Heart right ventricle (tissue), 16 donors: ENCODE measurements at places on chromosomes 11 and 22. TPM values are rescaled to one million over a fixed set of nuclear protein-coding genes. Genes with fewer than 3 reads are reported as not detected.

DNA sequence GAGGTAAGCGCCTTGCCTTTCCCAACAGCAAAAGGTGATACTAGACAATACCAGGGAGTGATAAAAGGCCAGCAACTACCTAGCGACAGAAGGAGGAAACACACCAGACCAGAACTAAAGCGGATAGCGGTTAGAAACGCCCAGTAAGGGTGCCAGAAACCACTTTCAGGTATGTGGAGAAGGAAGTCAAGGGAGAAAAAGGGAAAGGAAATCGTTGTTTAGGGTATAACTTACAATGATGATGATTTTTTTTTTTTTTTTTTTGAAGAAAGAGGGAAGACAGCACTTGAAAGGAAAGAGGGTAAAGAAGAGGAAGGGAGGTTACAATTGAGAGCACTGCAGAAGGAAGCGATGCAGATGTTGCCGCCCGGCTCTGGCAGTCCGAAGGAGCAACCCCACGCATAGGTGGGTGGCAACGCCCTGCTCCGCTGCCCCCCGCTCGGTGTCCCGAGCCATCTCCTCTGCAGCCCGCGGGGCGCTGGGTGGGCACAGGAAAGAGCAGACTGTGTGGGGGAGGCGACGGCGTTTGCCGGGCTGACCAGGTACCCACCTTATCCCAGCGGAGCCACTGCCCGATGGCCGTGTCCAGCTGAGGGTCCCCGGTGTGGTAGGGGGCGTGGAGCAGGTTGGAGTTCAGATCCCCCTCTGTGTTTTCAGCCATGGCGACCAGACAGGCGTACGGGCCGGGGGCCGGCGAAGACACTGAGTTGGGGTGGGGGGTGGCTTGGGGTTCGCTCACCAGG, 561 bp downstream of the PGM2L1 start:
- H3K4me1 ChIP-seq, result peaks cover 13% of the 10 kb centered on the region
- peak overlapping the region; percentile 83 for H3K27ac ChIP-seq
- no peaks in the 10 kb centered on the region for H3K36me3 ChIP-seq
- no peak for DNase-seq

GRCh38 chr22:22366537-22366936, 122.0 kb downstream of the VPREB1 start:
- no peaks in the 10 kb centered on the region for H3K4me1 ChIP-seq
- no peak for DNase-seq
- no peak overlapping the region for H3K4me3 ChIP-seq
- H3K27me3 ChIP-seq, result peaks cover 7% of the 10 kb centered on the region
- no peaks in the 10 kb centered on the region for H3K36me3 ChIP-seq
- no peak overlapping the region for H3K27ac ChIP-seq

- H3K27me3 ChIP-seq, result no peaks in the 10 kb centered on the region
- H3K36me3 ChIP-seq, result no peaks in the 10 kb centered on the region
- DNase-seq, result no peak
- no peaks in the 10 kb centered on the region for H3K4me1 ChIP-seq
Measured at GRCh38 chr11:79512706-79513469, 72.1 kb upstream of the TENM4 start.

- H3K4me1 ChIP-seq, result peaks cover 22% of the 10 kb centered on the region
- no peak overlapping the region for H3K27ac ChIP-seq
- no peaks in the 10 kb centered on the region for H3K36me3 ChIP-seq
- no peak overlapping the region for H3K4me3 ChIP-seq
Measured at GRCh38 chr11:110097459-110098012, 4.3 kb downstream of the ZC3H12C start.

DNA sequence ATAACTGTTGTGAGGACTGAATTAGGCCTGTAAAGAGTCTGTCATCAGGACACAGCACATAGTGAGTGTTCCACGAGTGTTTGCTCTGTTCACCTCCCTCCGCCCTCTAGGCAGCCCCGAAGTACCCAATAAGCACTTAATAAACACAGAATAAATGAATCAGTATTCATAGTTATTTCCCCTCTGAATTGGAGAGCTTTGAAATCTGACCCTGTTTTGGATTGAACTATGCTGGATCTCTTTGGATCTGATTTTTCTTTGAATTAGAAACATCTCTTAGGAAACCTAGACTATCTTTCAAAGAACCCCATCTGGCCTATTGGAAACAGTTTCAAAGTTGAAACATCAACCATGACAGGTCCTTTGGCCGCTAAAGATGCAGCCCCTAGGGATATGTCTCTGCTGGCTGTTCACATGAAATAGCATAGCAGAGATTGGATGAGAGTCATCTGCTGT, 615.5 kb downstream of the NTM start:
- no peaks in the 10 kb centered on the region for H3K36me3 ChIP-seq
- no peaks in the 10 kb centered on the region for H3K27me3 ChIP-seq
- H3K4me3 ChIP-seq, result no peak overlapping the region
- H3K27ac ChIP-seq, result no peak overlapping the region
- no peaks in the 10 kb centered on the region for H3K4me1 ChIP-seq
- DNase-seq, result peak; percentile 6

- H3K27me3 ChIP-seq, result no peaks in the 10 kb centered on the region
- no peak for DNase-seq
- no peak overlapping the region for H3K27ac ChIP-seq
- H3K4me1 ChIP-seq, result peaks cover 8% of the 10 kb centered on the region
- peak overlapping the region; percentile 1 for H3K4me3 ChIP-seq
Measured at GRCh38 chr11:34300926-34301295, 56.9 kb downstream of the ABTB2 start.

DNA sequence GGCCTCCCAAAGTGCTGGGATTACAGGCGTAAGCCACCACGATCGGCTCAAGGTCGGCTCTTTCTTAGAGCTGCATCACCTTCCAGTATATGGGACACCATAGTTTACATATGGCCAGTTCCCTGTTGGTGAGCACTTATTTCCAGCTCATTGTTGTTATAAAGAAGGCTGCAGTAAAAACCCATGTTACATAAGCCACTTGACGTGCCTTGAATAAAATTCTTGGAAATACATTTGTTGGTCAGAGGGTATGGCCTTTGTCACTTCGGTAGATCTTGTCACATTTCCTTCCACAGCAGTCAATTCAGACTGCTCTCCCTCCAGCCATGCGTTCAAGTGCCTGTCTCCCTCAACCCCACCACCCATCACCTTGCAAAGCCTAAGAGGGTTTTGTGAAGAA, 92.9 kb downstream of the PRR5L start:
- H3K27me3 ChIP-seq, result no peaks in the 10 kb centered on the region
- no peak overlapping the region for H3K4me3 ChIP-seq
- H3K36me3 ChIP-seq, result peaks cover 13% of the 10 kb centered on the region
- H3K4me1 ChIP-seq, result no peaks in the 10 kb centered on the region

- no peak overlapping the region for H3K27ac ChIP-seq
- H3K27me3 ChIP-seq, result no peaks in the 10 kb centered on the region
- peaks cover 23% of the 10 kb centered on the region for H3K4me1 ChIP-seq
- no peaks in the 10 kb centered on the region for H3K36me3 ChIP-seq
- H3K4me3 ChIP-seq, result no peak overlapping the region
Measured at GRCh38 chr11:102462610-102463009, 10.0 kb upstream of the TMEM123 start.

GRCh38 chr11:16924826-16925560, 89.2 kb downstream of the PLEKHA7 start:
- peak overlapping the region; percentile 52 for H3K4me3 ChIP-seq
- DNase-seq, result peak; percentile 39
- H3K4me1 ChIP-seq, result peaks cover 20% of the 10 kb centered on the region
- no peaks in the 10 kb centered on the region for H3K36me3 ChIP-seq
- H3K27ac ChIP-seq, result peak overlapping the region; percentile 85

- H3K4me1 ChIP-seq, result peaks cover 4% of the 10 kb centered on the region
- no peaks in the 10 kb centered on the region for H3K27me3 ChIP-seq
- no peaks in the 10 kb centered on the region for H3K36me3 ChIP-seq
- no peak for DNase-seq
Measured at GRCh38 chr11:119663279-119663678, 65.7 kb downstream of the NECTIN1 start.

GRCh38 chr11:130806746-130807145, 109.5 kb downstream of the SNX19 start:
- no peaks in the 10 kb centered on the region for H3K4me1 ChIP-seq
- H3K27me3 ChIP-seq, result no peaks in the 10 kb centered on the region
- no peak overlapping the region for H3K4me3 ChIP-seq
- H3K36me3 ChIP-seq, result no peaks in the 10 kb centered on the region
- H3K27ac ChIP-seq, result no peak overlapping the region

- no peaks in the 10 kb centered on the region for H3K27me3 ChIP-seq
- peaks cover 4% of the 10 kb centered on the region for H3K4me1 ChIP-seq
- no peaks in the 10 kb centered on the region for H3K36me3 ChIP-seq
Measured at GRCh38 chr11:59901306-59901705, 22.7 kb downstream of the OOSP3 start.

DNA sequence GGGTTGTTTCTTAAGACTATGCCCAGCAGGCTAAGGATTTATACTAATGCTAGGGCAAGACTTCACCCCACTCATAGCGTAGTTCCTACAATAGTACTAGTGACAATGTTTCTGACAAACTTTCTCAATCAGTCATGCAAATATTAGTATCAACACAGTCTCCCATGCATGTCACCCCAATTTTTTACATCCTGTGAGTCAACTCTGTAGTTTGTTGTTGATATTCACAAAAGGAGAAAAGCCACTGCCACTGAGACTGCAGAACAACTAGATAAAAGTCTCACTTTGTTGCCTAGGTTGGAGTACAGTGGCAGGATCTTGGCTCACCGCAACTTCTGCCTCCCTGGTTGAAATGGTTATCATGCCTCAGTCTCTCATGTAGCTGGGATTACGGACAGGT, 155.2 kb downstream of the RBFOX2 start:
- H3K4me1 ChIP-seq, result peaks cover 66% of the 10 kb centered on the region
- H3K4me3 ChIP-seq, result no peak overlapping the region
- H3K27me3 ChIP-seq, result no peaks in the 10 kb centered on the region
- DNase-seq, result no peak
- H3K27ac ChIP-seq, result peak overlapping the region; percentile 44

DNA sequence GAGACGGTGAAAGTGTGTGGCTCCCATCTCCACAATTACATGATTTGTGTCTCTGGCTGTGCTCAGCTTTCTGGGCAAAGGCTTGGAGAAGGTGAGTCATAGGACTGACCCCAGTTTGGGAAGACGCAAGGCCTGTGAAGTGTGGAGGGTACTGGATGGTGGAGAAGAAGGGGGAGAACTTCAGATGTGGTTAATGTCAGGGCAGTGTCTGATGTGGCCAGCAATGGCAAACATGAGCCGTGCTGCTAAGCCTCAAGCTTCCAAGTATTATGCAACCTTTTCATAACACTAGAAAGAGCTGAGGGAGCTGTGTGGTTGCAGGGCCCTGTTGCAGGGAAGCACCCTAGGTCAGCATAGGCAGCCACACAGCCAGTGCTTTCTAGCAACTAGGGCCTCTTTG, 110.9 kb downstream of the NTM start:
- H3K27me3 ChIP-seq, result no peaks in the 10 kb centered on the region
- H3K4me1 ChIP-seq, result no peaks in the 10 kb centered on the region

DNA sequence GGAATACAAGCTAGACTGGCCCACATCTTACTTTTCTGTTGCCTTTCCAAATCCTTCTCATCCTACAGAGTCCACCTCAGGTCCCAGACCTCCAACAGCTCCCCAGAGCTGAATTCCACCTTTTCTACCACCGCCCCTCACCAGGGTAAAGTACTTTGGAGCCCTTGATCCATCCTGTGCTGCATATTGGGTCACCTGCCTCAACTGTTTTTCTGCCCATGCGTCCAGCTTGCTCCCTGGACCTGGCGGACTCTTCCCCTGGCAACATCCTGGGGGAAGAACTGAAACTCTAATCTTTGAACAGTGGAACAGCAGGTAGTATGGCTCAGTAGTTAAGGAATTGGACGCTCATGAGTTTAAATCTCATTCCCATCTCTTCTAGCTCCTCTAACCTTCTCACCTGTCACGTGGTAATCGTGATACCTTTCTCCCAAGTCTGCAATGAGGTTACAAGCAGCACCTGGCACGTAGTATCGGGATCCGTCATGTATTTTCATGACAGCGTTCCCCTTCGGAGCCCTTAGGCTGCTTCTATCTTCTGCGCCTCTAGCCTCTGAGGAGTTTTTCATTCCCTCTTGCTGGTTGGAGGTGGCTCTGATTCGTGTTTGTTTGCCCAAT, 98.1 kb downstream of the CEP164 start:
- no peak for DNase-seq
- no peaks in the 10 kb centered on the region for H3K27me3 ChIP-seq
- H3K36me3 ChIP-seq, result no peaks in the 10 kb centered on the region
- H3K4me3 ChIP-seq, result no peak overlapping the region

- DNase-seq, result no peak
- peaks cover 4% of the 10 kb centered on the region for H3K27me3 ChIP-seq
- no peaks in the 10 kb centered on the region for H3K36me3 ChIP-seq
- H3K4me1 ChIP-seq, result no peaks in the 10 kb centered on the region
- H3K27ac ChIP-seq, result no peak overlapping the region
- H3K4me3 ChIP-seq, result no peak overlapping the region
Measured at GRCh38 chr11:67699521-67699920, 25.1 kb upstream of the ALDH3B2 start.

GRCh38 chr11:127632976-127633680, 632.6 kb upstream of the KIRREL3 start:
- no peaks in the 10 kb centered on the region for H3K36me3 ChIP-seq
- H3K27me3 ChIP-seq, result no peaks in the 10 kb centered on the region
- DNase-seq, result no peak
- no peak overlapping the region for H3K27ac ChIP-seq
- H3K4me3 ChIP-seq, result no peak overlapping the region

DNA sequence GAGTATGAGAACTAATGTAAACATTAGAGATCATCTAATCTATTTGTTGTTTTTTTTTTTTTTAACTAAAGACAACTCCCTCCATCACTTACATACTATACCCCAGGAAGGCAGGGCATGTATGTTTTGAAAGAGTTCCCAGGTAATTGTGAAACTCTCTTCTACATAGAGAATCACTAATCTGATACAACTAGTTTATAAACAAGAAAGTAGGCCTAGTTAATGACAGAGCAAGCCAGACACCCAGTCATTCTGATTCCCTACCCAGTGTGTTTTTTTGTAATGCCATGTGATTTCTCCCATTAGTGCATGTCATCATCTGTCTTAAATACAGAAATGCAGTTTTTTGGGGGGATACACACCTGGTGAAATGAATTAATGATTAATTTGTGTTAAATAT, 120.9 kb downstream of the C11orf65 start:
- H3K4me3 ChIP-seq, result no peak overlapping the region
- no peak overlapping the region for H3K27ac ChIP-seq
- no peaks in the 10 kb centered on the region for H3K36me3 ChIP-seq
- H3K27me3 ChIP-seq, result no peaks in the 10 kb centered on the region
- DNase-seq, result no peak

IL10RA gene
- total RNA-seq, result 3.7 TPM

UBE4A gene
- 40.5 TPM for total RNA-seq

TIGD3 gene
- total RNA-seq, result 0.49 TPM

MMP8 gene
- total RNA-seq, result 0.15 TPM

C1QTNF5 gene
- total RNA-seq, result 25.1 TPM

GLB1L3 gene
- total RNA-seq, result not detected

GLYATL2 gene
- not detected for total RNA-seq

NPAS4 gene
- total RNA-seq, result not detected

MS4A4E gene
- total RNA-seq, result 0.28 TPM
